Urinary bladder (tissue), 4 donors: ENCODE measurements at places on chromosomes 4 and X. TPM values are rescaled to one million over a fixed set of nuclear protein-coding genes. Genes with fewer than 3 reads are reported as not detected.

The PDE6B gene
- total RNA-seq: 6.2 TPM

- no peak for DNase-seq
These were observed 75.4 kb downstream of the TMEM131L start for GRCh38 chr4:153541456-153542096.

The ARMCX6 gene
- 37.5 TPM for total RNA-seq

DNA sequence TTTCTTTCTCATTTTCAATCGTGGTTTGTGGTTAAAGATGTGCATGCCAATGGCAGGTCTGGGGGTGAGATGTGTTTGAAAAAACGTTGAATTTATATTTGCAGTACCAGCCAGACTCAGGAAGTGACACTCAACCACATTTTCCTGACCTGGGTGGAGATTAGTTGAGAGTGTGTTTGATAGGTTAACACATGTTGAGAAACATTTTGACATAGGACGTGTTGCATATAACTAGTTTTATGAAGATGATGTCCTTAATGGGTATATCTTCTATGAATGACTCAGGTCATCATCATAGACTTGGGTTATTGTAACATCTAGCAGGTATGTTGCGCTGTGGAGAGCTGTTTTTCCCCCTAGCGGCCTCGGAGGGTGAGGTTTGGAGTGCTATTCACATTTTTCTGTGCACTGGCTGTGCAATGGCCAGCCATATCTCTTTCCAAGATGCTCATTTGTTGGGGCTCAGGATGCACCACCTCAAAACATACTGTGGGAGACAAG, 21.7 kb upstream of the CD38 start:
- DNase-seq: no peak

- DNase-seq: no peak
These were observed 480.0 kb downstream of the NLGN4X start for GRCh38 chrX:5748586-5749150.

- no peak for DNase-seq
These were observed 15.0 kb upstream of the UBE2D3 start for GRCh38 chr4:102842367-102842766.

The TTC29 gene
- total RNA-seq: 0.37 TPM
